ENCODE measurements at places on chromosomes 12 and 14.

GRCh38 chr14:51479584-51480325 lies 172.0 kb upstream of the FRMD6 start:
- DNase-seq = no peak

DNA sequence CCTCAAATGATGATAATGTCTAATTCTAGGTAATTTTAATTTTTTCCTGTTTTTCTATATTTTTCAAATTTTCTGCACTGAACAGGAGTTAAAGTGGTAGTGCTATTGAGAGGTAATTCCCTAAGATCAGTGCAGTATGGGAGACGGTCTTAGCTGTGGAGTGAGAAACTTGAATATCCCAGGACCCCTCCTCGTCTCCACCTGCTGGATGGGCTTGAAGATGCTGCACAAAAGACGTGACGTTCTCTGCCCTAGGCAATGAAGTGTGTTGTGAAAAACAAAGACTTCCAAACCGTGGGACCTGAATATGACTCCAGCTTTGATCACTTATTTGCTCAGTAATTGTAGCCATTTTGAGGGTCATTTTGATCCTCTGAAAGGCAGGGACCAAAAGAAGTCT lies 298.1 kb downstream of the VRK1 start:
- no peak for DNase-seq

DNA sequence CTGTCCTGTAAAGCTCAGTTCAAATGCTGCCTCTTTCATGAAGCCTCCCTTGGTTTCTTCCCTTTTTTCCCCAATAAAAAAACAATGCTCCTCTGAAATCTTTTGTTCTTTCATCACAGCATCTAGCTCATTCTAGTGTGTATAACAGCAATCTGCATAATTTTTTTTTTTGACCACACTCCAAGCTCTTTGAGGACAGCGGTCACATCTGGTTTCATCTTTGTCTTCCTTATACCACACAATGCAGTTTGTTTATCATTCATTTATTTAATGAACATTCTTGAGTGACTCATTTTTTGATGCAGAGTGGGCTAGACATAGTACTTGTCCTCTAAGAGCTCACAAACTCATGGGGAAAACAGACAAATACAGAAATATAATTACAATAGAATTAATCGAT lies 7.3 kb downstream of the GNG2 start:
- no peak for DNase-seq

GRCh38 chr14:58280954-58281787 lies 17.2 kb upstream of the ARID4A start:
- peak; percentile 76 for DNase-seq

DNA sequence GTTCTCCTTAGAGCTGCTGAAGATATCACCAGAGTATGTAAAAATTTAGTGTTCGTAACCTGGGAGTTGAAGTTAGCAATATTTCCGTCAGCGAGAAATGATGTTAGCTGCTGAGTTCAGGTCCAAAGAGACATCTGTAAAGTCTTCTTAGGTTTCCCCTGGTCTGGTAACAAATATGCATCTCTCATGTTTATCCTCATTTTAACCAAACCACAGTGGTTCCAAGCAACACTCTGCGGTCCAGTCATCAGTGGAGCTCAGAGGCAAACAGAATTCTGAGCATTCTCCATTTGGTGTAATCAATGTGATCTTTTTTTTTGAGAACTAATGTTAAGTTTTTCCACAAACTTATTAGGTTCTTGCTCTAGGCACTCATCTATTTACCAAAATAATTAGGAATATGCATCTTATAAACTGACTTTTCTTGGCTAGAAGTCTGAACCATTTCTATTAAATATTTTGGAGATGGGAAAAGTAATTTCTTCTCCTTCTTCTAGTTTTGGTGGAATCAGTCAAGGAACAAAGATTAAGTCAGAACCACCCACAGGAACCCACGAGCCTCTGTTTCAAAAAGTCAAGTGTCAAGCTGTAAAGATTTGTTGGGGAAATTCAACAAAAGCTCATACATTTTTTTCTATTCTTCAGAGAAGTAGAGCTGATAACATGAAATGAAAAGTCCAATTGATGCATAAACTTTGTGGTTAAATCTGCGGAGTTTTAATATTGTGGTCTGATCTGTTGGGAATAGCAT lies 64.7 kb downstream of the IFNG start:
- no peak for DNase-seq

GRCh38 chr12:72209086-72209485 lies 63.1 kb upstream of the TRHDE start:
- DNase-seq = no peak

- no peak for DNase-seq
Observed at GRCh38 chr12:93743999-93744689, 67.0 kb downstream of the CRADD start.

DNA sequence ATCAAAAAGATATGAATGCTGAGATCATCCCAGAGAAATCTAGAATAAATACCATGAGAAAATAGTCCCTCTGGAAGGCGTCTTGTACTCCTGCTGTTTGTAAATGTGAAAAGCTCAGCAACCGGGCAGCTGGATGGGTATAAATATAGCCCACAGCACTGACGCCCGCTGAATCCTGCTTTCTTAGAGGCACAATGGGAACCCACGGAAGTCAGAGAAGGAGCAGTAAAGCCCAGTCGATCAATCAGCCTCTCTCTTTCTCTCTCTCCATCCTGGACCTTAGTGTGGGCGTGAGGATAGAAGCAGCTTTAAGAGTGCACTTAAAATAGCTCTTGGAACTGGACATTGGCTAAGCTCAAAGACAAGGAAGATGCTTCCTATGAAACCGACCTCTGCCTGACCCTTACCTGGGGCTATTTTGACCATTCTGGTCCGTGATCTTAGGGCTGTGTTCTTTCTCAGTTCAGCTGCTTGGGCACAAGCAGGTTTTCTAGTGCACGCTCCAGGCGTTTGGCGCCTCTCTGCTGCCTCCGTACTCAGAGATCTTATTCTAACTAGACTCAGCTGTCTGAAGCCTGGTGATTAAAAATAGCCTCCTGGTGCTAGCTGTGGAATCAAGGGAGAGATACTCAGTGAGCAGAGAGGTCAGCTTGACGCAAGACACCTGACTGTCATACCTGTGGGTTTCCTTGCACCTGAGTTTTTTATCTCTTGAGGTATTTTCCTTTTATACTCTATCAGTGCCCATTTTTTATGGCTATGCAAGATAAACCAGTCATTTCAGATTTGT lies 144.6 kb downstream of the ETV6 start:
- no peak for DNase-seq

GRCh38 chr14:60807971-60808370 lies 73.4 kb downstream of the MNAT1 start:
- DNase-seq = no peak

GRCh38 chr12:1877169-1877878 lies 41.1 kb downstream of the CACNA2D4 start:
- no peak for DNase-seq

- DNase-seq = no peak
Observed at GRCh38 chr12:27967551-27968054, 4.9 kb downstream of the PTHLH start.

DNA sequence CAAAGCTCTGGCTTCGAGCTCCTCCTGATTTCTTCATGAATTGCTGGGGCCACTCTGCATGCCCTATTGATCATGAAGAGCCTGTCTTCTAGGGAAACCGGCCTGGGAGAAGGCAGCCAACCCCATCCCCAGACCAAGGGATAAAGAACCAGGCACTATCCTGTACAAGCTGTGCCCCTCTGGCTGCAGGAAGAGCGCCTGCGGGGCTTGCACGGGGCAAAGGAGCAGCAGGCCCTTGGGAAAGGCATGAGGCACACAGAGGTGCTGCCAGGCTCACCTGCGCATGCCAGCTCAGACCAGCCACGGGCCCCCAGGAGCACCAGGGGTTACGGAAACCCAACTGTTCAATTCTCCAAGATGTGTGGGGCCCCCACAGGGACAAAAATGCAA lies 2.1 kb downstream of the ITPK1 start:
- no peak for DNase-seq

DNA sequence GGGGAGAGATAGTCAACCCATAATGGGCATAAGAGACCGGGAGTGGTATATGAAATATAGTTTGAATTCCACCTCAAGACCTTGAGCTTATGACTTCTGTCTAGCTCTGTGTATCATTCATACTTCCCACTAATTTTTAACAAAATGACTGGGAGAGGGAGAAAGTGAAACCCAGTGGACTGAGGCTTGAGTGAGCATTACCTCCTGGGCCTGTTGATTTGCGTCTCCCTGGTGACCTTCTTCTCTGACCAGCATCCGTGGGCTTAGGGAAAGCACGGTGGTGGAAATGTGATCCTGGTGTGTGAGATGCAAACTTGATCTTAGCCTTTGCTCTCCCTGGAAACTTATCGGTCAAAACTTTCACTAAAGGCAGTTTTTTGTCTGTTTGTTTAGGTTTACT lies 207.9 kb upstream of the BCL2L14 start:
- DNase-seq = no peak

DNA sequence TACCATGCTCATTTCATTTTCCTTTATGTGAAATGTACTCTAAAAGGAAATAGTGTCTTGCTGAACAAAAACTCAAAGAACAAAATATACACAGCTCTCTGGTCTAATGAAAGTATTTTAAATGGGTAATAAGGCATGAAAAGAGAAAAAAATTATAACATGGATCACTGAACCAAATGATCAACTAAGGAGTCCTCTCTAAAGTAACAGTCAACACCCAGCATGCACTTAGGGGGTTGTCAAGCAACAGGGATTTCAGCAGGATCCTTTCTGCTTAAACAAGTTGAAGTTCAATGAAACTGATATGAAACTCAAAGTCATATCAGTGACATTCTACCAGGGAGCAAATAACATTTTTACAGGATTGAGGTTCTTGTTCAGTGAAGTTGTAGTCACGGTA lies 398.8 kb downstream of the SEC23A start:
- DNase-seq = no peak

GRCh38 chr12:75977952-75978671 lies 53.5 kb downstream of the PHLDA1 start:
- peak; percentile 99 for DNase-seq

- no peak for DNase-seq
Observed at GRCh38 chr12:115785548-115785947, 491.9 kb downstream of the MED13L start.

- DNase-seq = no peak
Observed at GRCh38 chr12:49340095-49340870, 3.3 kb upstream of the C1QL4 start.

DNA sequence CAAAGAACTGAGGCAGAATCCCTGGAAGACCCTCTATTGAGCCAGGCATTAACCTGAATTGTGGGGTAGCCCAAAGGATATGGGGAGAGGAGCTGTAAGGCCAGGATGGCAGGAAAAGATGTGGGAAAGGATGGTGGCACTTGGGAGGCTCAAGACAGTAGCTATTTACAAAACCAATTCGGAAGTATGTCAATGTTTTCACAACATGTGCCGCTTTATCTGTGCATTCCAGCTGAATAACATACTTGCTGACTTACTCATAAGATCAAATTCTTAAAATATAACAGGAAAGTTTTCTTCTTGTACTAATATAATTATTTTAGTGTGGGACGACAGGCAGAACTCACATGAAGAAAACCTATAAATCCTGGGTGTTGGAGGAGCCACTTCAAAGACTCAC lies 10.6 kb downstream of the BBS10 start:
- DNase-seq = no peak

DNA sequence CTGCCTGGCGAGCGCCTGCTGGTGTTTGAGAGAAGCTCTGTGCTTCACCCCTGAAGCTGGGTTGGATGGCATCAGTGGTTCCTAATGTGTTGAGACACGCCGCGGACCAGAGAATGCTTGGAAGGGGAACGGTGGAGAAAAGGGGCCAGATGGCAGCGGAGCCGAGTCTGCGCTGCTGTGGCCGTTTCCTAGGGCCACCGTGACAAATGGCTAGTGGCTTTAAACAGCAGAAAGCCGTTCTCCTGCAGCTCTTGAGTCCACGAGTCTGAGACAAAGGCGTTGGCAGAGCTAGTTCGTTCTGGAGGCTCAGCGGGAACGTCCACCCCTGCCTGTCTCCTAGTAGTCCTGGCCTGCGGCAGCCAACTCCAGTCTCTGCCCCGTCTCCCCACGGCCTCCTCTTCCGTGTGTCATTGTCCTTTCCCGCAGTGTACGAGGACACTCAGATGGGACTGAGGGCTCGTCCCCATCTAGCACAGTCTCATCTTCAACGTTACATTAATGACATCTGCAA lies 103.6 kb downstream of the ADGRD1 start:
- DNase-seq = no peak

GRCh38 chr14:91138511-91139359 lies 24.9 kb downstream of the DGLUCY start:
- no peak for DNase-seq

GRCh38 chr14:42045383-42045782 lies 438.7 kb downstream of the LRFN5 start:
- DNase-seq = no peak

DNA sequence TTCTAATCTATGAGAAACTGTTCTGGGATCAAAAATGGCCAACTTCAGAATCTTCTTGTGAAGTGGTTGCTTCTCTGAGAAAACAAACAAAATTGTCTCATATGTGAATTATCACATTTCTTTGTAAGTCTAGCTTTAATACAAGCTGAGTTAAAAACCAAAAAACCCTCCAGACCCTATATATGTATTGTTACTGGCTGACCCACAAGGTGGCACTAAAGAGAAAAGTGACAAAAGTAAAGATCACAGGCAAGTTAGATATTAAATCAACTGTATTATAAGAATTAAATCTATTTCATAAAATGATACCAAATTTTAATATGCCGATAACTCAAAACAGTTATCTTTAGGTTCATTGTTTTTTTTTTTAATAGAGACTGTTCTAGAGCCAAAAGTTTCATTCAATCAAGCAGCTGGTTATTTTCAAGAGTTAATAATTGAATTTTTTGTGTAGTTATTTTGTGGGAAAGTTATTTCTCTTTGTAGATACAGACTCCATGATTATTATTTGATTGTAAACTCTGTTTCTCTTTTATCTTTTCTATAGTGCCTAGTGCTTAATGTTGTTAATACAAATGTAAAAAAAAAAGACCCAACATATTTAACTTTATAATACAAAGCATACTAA lies 7.5 kb upstream of the TRHDE start:
- no peak for DNase-seq

- no peak for DNase-seq
Observed at GRCh38 chr14:44783901-44784300, 177.8 kb downstream of the KLHL28 start.

DNA sequence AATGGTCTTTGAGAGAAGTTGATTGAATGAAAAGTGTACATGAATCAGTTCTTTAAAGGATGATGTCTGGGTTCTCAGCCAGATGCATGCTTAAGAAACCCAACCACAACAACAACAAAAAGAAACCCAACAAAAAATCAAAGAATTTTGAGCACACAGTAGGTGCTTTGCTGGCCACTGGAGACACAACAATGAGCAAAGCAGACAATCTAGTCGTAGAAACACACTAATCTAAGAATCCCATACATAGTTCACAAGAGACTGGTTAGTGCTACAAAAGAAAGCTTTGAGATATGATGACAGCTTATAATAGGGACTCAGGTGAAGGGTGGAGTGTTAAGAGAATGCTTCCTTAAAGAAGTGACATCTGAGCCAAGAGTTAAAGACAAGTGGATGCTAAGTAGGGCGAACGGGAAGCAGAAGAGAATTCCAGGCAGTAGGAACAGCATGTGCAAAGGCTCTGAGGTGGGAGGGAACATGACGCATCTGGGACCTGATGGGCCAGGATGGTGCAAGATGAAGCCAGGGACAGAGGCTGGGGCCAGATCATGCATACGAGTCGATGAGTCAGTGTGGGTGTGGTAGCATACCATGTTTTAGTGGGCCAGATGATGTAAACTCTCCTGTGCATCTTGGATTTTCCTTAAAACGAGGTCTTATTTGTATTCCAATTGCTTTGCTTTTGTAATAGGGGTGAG lies 4.6 kb upstream of the HIP1R start:
- DNase-seq = peak; percentile 46

GRCh38 chr12:31007153-31007495 lies 66.5 kb upstream of the DDX11 start:
- no peak for DNase-seq

- DNase-seq = no peak
Observed at GRCh38 chr12:31929027-31929526, 30.1 kb upstream of the RESF1 start.

All from AG09309 (cell line).